ENCODE measurements at places on chromosomes 5 and 9.
A peak's percentile ranks its signal among the peaks of the same experiment; 100 is the strongest.

- DNase-seq = no peak
These were observed 16.2 kb downstream of the GDNF start for GRCh38 chr5:37823433-37824152.

- DNase-seq = peak; percentile 22
These were observed 11.6 kb upstream of the RETREG1 start for GRCh38 chr5:16628376-16628775.

- DNase-seq = no peak
These were observed 120.5 kb downstream of the MPDZ start for GRCh38 chr9:13158986-13159385.

GRCh38 chr5:61351733-61352132 lies 19.7 kb downstream of the ZSWIM6 start:
- DNase-seq = no peak

DNA sequence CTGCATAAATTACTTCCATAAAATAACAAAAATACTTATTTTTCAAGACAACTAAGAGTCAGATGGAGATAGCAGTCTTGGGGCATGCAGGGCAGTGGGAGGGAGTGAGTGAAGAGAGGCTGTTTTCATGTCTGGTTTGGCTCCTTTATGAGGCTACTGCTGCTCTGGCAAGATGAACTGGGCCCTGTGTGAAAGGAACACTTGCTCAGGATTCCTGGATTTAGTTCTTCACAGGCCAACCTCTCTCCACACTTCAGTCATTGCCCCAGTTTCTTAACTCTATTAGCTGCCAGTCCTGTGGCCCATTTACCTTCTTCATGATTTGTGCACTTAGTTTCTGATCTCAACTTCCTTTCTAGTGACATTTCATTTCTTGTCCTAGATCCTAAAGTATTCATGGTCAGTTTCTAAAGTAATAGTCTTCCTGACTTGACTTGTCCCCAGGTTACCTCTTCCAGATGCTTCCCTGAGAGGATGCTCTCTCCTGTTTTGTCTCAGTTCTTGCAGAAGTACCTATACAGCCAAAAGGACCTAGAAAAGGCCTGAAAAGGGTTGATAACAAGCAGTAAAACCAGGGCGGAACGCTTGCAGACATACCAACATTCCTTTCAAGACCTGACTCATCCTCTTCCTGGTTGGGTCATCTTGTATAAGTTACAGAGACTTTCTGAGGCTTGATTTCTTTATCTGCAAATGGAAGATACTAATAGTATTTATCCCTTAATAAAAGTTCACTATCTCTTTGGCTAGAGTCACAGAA lies 77.0 kb upstream of the ZFAND5 start:
- no peak for DNase-seq

GRCh38 chr5:142403583-142403982 lies 78.8 kb upstream of the SPRY4 start:
- no peak for DNase-seq
